ENCODE measurements at places on chromosomes 2 and 18. TPM values are rescaled to one million over a fixed set of nuclear protein-coding genes. Genes with fewer than 3 reads are reported as not detected.

GRCh38 chr18:79496978-79497637, 101.4 kb downstream of the NFATC1 start:
- DNase-seq = peak; percentile 57

DNA sequence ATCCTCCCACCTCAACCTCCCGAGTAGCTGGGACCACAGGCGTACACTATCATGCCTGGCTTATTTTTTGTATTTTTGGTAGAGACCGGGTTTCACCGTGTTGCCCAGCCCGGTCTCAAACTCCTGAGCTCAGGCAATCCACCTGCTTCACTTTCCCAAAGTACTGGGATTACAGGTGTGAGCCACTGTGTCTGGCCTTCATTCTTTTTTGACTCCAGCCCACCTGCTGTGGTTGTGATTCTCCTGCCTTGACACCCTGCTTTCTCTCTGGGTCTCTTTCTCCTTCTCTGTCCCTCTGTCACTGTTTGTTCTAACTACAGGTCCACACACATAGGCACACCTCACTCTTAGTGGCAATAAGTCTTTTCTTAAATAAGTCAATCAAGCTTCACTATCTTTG, 85.3 kb downstream of the FTCDNL1 start:
- DNase-seq = no peak

GRCh38 chr2:25757906-25758305, 84.5 kb upstream of the DTNB start:
- no peak for DNase-seq

- no peak for DNase-seq
These were observed 3.1 kb downstream of the ATOH8 start for GRCh38 chr2:85756822-85757435.

DNA sequence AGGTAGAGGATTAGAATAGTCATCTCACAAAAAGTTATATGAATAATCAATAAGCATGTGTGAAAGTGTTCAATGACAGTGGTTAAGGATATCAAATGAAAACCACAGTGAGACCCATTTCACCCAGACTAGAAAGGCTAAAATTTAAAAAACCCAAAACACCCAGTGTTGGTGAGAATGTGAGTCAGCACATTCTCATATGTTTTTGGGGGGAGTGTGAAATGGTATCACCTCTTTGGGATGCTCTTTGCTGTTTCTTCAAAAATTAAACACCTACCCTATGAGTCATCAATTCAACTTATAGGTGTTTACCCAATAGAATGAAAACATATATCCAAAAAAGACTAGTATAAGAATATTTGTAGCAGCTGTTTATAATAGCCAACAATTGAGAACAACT, 69.8 kb downstream of the MAP3K20 start:
- no peak for DNase-seq

DNA sequence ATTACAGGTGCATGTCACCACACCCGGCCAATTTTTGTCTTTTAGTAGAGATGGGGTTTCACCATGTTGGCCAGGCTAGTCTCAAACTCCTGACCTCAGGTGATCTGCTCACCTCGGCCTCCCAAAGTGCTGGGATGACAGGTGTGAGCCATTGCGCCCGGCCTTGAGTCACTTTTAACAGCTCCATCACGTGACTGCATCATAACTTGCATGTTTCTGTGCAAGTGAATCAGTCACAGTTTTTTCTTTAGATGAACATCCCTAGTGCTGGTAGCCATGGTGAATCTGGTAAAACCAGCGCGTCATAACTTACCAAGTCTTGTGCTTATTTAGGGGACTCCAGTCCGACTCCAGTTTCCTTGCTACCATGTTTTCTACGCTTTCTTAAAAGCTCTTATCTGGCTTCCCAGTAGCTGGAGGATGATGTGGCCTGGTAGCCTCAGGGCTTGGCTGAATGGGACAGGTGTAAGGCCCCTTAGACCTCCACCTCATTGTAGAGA, 33.1 kb downstream of the PCARE start:
- DNase-seq = no peak

- no peak for DNase-seq
These were observed 18.2 kb upstream of the MGAT5 start for GRCh38 chr2:134235510-134236144.

- DNase-seq = no peak
These were observed 101.7 kb downstream of the POLR1A start for GRCh38 chr2:86003967-86004366.

DNA sequence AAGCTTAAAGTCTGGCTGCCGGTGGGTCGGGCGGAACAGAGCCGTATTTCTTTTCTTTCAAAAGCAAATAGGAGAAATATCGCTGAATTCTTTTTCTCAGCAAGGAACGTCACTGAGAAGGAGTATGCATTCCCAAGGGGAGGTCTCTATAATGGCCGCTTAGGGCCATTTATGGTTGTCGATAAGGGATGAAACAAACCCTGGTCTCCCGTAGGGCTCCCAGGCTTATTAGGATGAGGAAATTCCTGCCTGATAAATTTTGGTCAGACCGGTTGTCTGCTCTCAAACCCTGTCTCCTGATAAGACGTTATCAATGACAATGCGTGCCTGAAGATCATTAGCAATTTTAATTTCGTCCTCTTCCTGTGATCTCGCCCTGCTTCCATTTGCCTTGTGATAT, 227.7 kb upstream of the ZEB2 start:
- DNase-seq = no peak

DNA sequence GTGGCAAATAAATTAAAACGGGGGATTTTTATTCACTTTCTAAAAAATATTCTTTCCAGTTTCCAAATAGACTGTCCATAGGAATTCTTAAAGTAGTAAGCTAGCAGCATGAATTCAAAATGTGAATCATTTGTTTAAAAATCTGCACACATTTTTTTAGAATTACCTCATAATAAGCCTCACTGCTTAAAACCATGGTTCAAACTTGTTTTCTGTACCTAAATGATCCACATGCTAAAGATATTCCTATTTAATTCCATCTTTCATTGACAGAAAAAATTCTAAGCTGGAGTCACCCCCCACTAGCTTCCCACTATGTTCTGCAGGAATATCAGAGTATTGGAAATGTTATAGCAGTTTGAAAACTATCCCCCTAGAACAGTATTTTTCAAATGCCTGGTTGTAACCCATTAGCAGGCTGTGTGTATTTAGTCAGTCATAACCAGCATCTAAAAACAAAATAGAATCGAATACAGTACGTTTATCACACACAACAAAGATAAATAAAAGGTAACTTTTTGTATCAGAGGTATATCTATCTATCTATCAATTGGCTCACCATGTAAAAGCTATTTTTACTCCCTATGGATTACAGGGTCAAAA, 11.2 kb upstream of the IKZF2 start:
- no peak for DNase-seq

DNA sequence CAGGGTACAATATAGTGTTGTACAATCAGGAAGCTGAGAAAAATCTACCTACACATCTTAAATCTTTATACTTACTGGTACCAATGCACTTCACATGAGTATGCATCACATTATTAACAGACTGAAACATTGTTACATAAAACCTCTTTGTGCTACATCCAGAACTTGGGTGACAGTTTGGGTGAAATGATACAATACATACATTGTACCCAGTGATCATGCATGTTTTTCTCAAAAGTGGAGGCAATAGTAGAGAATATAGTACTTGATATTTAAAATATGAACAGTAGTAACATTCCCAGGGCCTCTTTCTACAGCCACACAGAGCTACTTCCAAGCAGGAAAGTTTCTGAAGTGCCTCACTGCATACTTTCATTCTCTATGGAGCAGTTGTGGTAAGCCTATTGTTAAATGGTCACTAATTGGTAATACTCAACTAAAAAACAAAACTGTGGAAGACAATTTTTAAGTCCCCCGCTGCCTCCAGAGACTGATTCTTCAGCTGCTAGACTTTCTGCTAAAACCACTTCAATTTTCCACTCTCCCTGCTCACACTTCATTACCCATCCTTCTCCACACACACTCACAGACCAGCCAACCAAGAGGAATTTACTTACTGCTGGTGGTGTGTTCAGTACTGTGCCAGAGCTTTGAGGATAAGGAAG, 22.9 kb upstream of the GRB14 start:
- DNase-seq = no peak

- no peak for DNase-seq
These were observed 228.6 kb upstream of the STK17B start for GRCh38 chr2:196399722-196400691.

- no peak for DNase-seq
These were observed 92.3 kb downstream of the GYPC start for GRCh38 chr2:126748188-126748760.

GRCh38 chr2:200107514-200108217, 152.3 kb downstream of the MAIP1 start:
- DNase-seq = no peak

The MGAT4A gene
- 4.2 TPM for polyA plus RNA-seq

The FBXO36 gene
- 1.7 TPM for polyA plus RNA-seq

The SPP2 gene
- not detected for polyA plus RNA-seq

The TET3 gene
- polyA plus RNA-seq = 4.2 TPM
